ENCODE measurements at places on chromosomes 16 and 17.

DNA sequence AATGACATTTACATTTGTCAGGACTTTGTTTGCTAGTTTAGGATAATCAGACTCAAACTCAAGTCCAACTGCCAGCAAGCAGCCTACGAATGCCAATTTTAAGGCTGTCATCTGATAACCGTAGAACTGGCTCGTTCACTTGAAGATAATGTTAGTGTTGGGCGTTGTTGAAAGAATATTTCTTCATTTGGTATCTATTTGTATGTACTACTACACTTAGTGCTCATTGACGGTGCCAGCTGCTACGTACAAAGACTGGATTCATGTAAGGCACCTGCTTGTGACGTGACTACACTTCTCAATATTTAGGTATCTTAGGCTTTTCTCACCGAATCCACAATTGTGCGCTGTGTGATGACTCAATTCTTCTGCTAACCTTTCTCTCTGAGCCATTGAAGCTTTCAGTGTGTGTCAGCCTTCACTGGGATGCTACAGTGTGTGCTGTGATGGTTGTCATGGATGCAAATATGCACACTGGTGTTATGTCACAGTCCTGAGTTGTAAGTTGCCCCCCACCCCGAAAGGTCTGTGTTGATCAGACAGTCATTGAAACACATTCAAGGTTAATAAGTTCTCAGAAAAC is 5.7 kb downstream of the ATP2C2 start:
- no peak for DNase-seq

GRCh38 chr16:10868104-10868595 is 8.9 kb upstream of the CIITA start:
- DNase-seq: no peak

- DNase-seq: no peak
Measured at GRCh38 chr17:32629563-32630190, 142.9 kb downstream of the CDK5R1 start.

GRCh38 chr16:88593489-88593888 is 23.3 kb downstream of the ZC3H18 start:
- no peak for DNase-seq

Measured in ACHN (cell line).